ENCODE measurements at places on chromosomes 3 and 15.
A peak's percentile ranks its signal among the peaks of the same experiment; 100 is the strongest.

- DNase-seq, result no peak
These were observed 11.3 kb downstream of the WDR48 start for GRCh38 chr3:39063143-39063542.

- DNase-seq, result no peak
These were observed 562.6 kb downstream of the EDEM1 start for GRCh38 chr3:5750091-5750490.

DNA sequence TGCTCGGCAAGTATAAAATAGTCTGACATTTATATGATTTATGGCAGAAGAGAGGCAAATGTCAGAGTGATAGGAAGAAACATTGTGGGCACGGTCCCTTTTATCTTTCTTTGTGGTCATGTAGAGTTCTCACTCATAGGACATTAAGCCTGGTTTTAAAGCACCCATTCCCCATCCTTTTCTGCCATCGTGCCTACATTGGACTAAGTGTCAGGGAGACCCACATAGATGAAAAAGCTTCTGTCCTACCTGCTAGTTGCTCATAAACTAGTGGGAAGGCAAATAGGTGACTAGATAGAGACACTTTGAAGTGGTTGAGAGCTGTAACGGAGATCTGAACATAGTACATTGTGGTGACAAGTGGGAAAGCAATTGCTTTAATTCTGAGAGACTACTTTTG, 155.7 kb downstream of the B3GALNT1 start:
- no peak for DNase-seq

DNA sequence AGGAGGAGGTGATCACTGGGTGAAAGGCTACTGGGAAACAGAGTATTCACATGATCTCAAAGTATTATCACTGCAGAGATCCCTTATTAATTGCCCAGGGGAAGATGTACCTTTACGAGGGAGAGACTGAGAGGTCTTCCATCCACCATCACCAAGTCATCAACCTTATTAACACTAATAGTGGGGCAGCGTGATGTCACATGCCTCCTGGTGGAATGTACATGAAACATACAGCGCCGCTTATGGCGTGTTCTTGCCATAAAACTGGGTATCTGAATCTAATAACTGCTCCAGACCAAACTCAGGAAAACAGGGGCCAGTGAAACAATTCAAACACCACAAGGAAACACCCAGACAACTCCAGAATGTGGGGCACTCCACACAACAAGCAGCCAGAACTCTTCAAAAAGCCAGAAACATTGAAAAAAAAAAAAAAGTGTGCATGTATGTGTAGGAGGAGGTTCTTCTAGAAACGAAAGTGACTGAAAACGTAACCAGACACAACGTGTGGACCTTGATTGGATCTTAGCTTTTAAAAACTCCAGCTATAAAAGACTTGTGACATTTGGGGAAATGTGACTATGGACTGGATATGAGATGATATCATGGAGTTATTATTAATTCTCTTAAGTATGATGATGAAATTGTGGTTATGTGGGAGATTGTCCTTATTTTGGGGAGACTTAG, 4.6 kb downstream of the STIMATE start:
- DNase-seq, result no peak

GRCh38 chr15:59818336-59818735, 129.2 kb upstream of the BNIP2 start:
- no peak for DNase-seq

GRCh38 chr3:46236294-46237054, 5.8 kb upstream of the CCR3 start:
- DNase-seq, result no peak

DNA sequence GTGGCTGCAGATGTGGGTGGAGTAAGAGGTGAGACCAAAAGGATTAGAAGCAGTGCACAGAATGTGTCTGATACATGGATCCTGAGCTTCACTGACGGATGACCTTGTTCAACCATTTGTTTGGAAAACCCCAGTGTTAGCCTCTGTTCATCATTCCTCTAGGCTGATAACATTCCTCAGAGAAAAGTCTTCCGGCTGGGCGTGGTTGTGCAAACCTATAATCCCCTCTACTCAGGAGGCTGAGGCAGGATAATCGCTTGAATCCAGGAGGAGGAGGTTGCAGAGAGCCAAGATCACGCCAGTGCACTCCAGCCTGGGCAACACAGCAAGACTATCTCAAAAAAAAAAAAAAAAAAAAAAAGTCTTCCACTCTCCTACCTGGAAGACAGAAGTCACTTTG, 23.1 kb upstream of the CHD2 start:
- peak; percentile 75 for DNase-seq

GRCh38 chr15:68553994-68554720, 24.6 kb upstream of the CORO2B start:
- peak; percentile 61 for DNase-seq
